ENCODE measurements at places on chromosomes 1 and 21.

DNA sequence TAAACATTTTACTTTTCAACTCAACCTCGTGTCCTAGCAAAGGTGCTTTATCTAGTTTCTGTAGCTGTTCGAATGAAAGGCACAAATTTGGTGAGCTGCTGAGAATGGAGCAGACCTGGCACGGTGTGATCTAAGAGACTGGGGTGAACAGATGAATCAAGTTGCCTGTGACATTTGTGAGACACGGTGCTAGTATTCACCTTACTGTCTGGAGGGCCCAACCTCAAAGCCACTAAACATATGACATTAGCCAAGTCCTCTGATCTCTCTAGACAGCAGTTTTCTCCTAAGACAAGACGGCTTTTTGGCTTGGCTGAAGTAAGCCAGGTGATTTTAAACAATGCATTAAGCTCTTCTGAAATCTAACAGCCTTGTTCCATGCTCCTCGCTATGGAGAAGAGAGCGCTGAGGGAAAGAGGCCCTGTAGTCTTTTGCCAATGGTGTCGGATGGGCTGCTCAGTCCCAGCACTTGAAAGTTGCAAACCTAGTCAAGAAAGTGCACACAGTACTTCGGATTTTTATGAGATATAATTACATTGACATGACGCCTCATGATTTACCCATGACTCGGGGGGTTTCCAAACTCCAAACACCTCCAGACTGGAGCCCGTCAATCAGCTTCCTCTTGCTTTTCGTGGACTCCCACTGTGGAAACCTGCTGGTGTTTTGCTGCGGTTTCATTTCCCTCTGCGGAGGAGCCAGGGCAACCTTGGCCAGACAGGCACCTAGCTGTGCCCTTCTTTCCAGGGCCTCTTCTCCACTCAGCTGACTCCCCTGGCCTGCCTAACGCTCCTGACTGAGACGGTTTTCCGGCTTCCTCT is 794 bp upstream of the TOR3A start:
- no peak for DNase-seq

- peak; percentile 55 for DNase-seq
These were observed 37.8 kb downstream of the FRRS1 start for GRCh38 chr1:99728494-99729235.

- DNase-seq: no peak
These were observed 22.0 kb upstream of the UHMK1 start for GRCh38 chr1:162475539-162476185.

GRCh38 chr1:159121526-159121925 is 45.0 kb upstream of the AIM2 start:
- DNase-seq: no peak

DNA sequence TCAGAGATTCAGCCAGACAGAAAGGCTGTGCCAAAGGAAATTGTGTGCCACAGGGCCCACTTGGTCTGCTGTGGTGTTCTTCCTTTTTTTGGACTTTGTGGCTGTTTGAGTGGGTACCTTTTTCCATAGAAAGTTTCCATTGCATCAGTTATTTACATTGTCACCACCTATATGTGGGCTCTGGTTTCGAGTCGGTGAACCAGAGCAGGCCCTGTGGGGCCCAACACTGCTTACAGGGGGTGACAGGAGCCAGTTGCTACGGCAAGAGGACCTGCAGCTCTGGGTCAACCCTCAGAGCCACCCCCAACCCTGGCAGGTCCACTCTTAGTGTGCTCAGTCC is 157.0 kb upstream of the EDN2 start:
- no peak for DNase-seq

DNA sequence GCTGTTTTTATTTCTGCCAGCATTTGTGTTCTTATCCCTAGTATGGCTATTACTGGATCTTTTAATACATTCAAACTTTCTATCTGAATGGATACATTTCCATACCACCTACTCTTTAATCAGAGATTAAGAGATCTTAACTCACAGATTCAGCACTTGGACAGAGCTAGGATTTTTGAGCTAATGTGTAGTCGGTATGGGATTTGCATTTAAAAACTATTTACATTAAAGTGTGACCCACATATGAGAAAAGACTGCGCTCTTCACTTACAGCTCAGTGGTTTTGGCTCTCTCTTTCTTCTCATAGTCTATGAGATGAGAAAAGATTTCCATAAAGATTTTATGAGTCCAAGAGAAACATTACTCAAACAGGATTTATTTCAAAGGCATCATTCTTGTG is 16.4 kb downstream of the HMGB4 start:
- no peak for DNase-seq

DNA sequence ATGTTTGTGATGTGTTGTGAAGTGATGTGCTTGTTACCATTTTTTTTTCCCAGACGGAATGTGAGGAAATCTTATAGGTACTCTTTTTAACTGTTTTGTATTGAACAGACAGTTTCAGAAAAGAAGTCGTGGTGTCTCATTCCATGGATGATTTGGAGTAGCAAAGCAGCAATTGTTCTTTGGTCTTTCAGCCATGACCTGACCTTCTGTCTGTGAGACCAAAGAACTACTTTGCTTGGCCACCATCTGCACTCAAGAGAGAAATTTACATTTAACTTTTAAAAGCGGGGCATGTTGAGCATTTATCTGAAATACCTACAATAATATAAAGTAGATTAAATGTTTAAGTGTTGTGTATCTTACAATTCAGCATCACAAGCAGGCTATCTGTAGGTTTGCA is 90.2 kb downstream of the SDCCAG8 start:
- no peak for DNase-seq

GRCh38 chr1:101455166-101455565 is 218.3 kb downstream of the S1PR1 start:
- no peak for DNase-seq

- DNase-seq: no peak
These were observed 28.0 kb upstream of the LSS start for GRCh38 chr21:46256501-46256994.

- DNase-seq: no peak
These were observed 15.7 kb downstream of the AVPR1B start for GRCh38 chr1:206101351-206102045.

DNA sequence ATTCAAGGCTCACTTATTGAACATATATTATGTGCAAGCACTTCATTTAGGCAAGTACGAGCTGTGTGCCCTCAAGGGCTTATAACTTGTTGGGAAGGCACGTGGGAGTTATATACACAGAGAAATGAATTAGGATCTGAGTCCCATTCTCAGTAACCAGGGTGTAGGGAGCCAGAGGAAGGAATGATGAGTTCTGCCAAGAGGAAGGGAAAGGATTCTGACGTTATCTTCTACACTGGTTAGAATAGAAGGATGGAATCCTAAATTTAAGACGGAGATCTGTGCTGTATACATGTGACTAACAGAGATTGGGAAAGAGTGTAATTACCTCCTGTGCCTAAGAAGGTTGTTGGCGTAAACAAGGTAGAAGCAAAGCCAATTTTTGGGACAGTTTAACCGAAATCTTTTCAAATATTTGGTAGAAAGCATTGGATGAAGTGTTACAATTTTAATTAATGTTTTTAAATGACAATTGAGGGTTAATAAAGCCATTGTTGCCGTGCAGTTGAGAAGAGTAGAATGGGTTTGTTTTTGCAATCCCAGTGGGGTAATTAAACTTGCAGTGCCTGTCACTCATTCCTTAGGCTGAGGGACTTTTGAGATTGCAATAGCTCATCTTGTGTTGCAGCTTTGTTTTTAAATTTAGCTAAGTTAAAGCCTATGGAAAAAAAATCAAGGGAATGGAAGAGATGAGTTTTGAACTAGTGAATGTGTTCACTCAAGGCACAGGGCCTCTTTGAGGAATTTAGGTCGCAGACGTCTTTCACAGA is 177.2 kb downstream of the NFIA start:
- peak; percentile 60 for DNase-seq

- no peak for DNase-seq
These were observed 122.8 kb downstream of the CRB1 start for GRCh38 chr1:197390856-197391255.

GRCh38 chr1:78340006-78340405 is 150.8 kb upstream of the PTGFR start:
- peak; percentile 61 for DNase-seq

DNA sequence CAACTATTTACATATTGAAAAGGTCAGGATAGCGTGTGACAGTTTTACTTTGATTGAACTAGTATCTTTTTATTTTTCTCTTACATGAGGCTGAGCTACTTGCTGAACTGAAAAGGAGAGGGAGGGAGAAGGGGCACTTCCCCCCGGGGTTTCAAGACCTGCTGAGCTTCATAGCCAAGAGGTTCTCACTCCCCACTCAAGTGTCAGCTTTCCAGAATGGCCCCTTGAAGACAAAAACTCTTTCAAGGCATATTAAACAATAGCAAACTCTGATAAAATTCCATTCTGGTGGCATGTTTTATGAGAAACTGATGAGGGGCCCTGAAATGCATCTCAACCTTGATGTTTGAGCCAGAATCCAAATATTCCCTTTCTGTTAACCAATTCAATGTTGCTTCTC is 143.0 kb downstream of the KAZN start:
- no peak for DNase-seq

DNA sequence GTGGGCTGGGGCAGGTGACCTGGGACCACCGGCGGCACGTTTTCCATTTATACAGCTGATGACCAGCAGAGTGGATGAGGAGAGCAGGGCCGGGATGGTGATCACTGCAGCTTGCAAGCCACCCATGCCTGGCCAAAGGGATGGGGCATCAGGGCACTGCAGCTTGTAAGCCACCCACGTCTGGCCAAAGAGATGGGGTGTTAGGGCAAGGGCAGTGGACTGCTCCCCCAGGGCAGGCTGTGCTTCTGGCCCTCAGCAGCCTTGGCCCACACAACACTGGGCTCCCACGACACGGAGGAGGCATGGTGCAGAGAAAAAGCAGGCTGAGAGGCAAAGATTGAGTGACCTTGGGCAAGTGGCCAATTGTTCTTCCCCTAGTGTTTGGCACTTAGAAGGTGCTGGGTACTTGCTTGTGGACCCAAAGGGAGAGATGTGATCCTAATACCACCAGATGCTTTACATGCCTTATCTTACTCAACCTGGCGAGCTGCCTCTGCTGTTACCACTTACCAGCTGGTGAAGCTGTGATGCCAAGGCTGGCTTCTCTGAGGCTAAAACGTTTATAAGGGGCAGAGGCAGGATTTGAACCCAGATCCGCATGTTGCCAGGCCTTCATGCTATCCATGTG is 48.3 kb downstream of the TRIM62 start:
- no peak for DNase-seq

DNA sequence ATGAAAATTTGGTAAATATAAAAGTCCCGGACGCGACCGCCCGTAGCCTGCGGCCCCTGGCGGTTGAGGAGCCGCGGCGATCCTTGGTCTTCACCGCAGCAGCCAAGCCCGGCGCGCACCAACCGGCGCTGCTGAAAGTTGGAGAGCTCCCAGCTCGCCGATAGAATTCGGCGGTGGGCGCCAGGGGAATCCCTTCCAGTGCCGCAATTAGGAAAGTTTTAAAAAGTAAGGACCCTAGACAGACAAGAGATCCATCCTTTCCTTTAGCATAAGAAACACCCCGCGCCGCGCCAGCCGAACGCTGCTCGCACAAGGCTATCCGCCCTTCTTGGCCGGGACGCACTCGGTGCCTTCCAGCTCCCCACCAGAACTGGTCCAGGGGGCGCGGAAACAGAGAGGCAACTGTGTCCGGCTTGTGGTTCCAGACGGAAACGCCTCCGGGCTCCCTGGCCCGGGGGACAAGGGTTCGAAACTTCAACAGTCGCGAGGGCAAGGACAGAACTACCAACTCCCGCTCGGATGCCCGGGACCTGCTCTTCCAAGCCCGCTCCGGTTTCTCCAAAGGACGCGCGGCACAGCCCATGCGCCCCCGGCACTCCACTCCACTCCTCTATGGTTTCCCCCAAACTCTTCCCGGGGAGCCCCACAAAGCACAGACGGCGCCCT is 1.7 kb downstream of the FAM78B start:
- peak; percentile 50 for DNase-seq

- DNase-seq: no peak
These were observed 2.1 kb downstream of the KLHL21 start for GRCh38 chr1:6600410-6601048.

DNA sequence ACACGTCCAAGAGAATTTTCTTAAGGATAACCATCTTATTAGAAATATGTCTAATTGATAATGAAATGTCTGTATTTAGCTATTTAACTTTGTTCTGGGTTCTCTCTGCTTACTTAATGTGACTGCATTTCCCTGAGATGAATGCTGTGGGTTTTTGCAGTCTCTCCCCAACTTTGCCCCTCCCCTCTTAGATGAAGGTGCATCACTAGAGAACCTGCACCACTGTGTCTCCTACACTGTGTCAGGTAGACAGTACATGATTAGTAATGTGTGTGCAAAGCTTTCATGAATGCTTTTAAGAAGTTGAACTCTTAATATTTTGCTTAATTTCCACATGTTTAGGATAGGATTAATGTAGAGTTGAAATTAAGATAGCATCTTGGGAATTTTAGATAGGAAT is 51.7 kb downstream of the LRRC8D start:
- no peak for DNase-seq

- peak; percentile 53 for DNase-seq
These were observed 136.1 kb downstream of the TGFB2 start for GRCh38 chr1:218481116-218481775.

DNA sequence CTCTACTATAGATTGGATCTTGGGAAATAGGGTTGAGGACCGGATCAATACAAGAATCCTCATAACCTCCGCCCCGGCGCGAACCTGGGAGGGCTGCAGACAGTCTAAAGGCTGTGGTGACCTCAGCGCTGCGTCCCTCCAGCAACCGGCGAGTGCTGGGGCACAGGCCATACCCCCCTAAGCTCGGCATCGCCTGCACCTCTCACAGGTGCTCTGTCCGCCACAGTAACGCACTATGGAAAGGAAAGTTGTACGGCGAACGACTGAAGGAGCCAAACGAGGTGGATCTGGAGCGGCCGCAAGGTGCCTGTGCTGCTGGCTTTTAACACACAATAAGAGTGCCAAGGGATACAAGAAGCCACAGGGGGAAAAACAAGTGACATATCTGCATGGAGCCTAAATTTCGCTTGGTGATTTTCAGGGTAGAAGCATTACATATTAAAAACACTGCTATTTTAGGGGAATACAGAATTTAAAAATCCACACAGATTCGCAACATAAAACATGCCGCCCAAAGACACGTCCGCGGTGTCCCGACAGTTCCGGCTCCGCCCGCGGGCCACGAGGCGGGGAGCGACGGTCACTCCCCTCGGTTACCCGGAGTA is 1.4 kb upstream of the RBM15 start:
- DNase-seq: no peak

- DNase-seq: peak; percentile 59
These were observed 116.1 kb downstream of the SPATA17 start for GRCh38 chr1:217747156-217747769.

DNA sequence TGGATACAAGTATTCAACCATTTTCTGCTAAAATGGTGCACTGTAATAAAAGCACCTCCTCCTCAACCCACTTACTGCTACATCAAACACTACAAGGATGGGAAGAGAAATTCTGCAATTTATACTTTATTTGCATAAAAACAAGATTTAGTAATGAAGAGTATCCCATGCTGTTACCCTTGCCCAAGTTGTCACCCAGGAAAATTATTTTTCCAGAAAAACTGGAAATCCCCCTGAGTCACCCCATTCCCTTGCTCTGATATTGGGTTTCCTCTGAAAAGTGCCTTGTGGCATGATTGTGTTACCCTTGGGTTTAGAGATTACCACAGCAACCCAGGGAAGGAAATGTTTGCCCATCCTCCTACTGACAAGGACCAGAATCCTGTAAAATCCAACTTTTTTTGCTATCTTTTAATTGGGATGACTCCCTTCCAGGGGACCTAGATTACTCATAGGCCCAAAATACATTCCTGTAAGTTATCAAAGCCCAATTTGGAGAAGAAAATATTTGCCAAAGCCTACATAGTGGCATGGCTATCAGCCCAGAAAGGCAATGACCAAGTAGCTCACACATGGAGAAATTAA is 16.5 kb upstream of the ZC3H11B start:
- no peak for DNase-seq

All from fibroblast of pulmonary artery (primary cell).